ENCODE measurements at places on chromosomes 5 and 9.

GRCh38 chr5:179610109-179610902, 13.2 kb downstream of the HNRNPH1 start:
- no peak for DNase-seq

DNA sequence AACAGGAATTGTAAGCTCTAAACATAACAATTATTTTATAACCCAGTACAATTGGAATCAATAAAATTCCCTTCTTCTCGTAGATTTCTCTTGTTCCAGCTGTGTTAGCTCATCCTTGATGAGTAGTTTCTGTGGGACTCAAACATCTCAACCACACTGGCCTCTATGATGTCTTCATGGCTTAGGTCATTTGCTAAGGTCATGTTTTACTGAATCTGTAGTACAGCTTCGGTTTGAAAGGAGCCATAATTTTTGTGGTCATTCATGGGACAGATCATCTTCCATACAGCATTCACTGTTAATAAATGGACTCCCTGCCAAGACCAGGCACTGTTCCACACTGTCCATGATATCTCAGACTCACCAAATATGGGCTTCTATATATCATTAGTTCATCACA, 369.0 kb upstream of the RFX3 start:
- DNase-seq, result no peak

DNA sequence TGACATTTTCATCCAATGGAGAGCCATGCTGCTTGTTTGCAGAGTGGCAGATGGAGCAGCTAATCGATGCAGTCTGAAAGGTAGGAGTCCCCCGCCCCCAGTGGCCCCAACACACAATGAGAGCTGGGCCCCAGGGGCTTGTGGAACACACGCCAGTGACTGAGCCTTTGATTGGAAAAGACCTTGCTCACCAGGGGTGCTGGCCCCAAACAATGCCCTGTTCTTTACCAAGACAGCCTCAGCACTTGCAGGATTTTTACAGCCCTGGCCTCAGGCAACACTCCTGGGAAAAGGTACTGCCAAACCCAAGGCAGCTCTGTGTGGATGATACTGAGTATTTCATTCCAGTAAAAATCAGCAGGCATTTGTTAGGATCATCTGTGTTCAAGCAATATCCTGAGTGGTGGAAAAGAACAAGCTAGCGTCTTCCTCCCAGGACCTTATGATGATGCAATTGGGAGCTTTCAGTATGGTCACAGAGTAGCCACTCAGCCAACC, 276.8 kb upstream of the CLINT1 start:
- DNase-seq, result no peak

GRCh38 chr5:68456756-68457217, 241.2 kb downstream of the PIK3R1 start:
- peak; percentile 62 for DNase-seq

DNA sequence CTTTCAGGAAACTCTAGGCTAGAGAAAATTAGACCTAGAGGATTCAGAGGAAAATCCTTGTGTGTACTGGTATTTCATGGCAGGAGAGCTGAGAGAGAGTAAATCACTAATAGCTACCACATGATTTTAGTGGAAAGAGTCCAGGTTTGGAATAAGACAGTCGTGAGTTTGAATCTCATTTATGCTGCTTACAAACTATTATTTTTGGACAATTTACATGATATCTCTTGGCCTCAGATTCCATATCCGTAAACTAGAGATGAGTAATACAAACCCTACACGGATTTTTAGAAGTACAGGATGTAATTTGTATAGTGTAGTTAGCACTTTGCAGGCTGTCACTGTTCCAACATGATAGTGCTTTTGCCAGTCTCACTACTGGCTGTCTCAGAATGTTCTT, 2.7 kb downstream of the IL31RA start:
- DNase-seq, result no peak

GRCh38 chr5:13910637-13911288, 33.7 kb downstream of the DNAH5 start:
- DNase-seq, result no peak

- no peak for DNase-seq
Observed at GRCh38 chr5:59716966-59717500, 176.5 kb downstream of the PDE4D start.

- DNase-seq, result peak; percentile 86
Observed at GRCh38 chr5:173781816-173782670, 106.1 kb upstream of the CPEB4 start.
